Adrenal gland (tissue), 19 donors: ENCODE measurements at places on chromosomes 2 and 18. TPM values are rescaled to one million over a fixed set of nuclear protein-coding genes. Genes with fewer than 3 reads are reported as not detected.

DNA sequence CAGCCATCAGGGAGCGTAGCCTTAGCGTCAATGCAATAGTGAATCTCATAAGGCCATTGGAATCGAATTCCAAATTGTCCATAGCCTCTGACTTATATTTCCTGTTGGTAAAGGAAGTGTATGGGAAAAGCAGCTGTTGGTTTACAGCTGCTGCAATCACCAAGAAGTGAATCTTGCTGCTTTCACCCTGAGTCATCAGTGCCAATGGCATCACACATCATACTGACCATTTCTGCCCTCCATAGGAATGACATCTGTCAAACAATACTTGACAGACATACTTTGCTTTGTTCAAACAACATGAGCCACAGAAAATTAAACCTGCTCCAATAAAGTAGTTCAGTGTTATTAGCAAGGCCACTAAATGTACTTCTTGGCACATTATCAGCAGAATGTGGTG lies 111.2 kb upstream of the KLHL29 start:
- no peak for DNase-seq

GRCh38 chr2:156421851-156422250 lies 14.3 kb upstream of the GPD2 start:
- no peak for DNase-seq

DNA sequence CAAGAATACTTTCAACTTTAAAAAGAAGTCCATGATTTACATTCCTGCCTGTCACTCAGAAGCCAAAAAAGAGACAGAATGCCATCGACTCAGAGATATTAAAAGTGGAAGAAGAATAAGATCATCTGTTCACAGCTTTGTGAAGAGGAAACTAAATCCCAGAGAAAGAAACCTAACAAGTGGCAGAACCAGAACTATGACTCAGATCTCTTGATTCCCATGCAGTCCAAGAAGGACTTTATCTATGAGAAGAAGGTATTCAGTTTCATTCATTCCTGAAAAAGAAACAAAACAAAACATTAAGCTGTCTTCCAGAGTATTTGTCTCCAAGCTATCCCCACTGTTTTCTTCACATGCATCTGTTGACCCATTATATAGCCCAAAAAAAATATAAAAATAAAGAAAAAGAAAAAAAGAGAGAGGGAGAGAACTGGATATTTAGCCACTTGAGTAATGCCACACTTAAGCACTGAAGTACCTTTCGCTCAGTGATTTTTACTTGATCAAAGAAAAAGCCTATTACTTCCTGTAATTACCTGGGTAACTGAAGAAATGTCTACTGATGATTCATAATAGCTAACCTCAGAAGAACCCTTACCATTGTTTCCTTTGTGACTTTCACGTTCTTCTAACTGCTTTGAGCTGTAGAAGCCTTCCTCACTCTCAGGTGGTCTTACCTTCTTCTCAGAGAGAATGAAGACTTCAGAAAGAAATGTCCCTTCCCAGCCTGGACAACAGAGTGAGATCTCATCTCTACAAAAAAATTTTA lies 17.7 kb upstream of the AKAIN1 start:
- no peak for DNase-seq

- DNase-seq: no peak
Measured at GRCh38 chr2:227529871-227530270, 57.9 kb downstream of the AGFG1 start.

- no peak for DNase-seq
Measured at GRCh38 chr18:76445741-76446232, 49.3 kb downstream of the ZNF516 start.

DNA sequence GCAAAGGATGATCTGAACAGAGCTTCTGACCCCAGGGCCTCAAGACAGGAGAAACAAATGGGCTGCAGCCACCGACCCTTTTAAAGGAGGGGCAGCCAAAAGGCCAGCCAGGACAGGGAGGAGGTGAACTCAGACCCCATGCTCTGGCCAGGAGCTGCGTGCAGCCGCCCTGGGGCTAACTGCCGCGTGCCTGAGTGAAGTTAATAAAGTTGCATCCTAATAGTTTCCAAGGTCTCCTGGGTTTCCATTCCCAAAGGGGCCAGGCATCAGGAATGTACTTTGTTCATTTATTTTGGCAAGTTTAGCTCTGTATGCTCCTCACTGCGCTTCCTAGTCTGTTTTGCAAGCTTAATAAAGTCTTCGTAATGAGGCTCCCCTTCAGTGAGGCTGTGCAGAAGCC lies 60.7 kb downstream of the EN1 start:
- DNase-seq: peak; percentile 58

GRCh38 chr2:179298666-179299065 lies 34.0 kb upstream of the SESTD1 start:
- no peak for DNase-seq

DNA sequence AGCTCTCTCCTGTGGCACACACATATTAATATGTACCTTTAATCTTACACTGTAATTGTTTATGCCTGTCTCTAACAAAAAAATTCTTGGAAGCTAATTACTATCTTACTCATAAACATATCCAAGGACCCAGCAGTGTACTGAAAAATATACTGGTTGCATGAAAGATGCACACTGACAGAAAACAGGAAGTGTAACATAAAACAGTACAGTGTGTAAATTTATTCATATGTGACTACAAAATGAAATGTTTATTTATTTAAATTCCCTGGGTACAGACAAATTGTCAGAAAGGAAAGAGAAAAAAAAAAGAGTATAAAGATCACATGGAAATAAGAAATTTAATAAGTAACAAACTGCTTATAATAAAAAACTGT lies 28.5 kb downstream of the TMEM131 start:
- no peak for DNase-seq

MAPK4 gene
- polyA plus RNA-seq: 21.0 TPM

VAMP5 gene
- polyA plus RNA-seq: 37.7 TPM

DGKD gene
- polyA plus RNA-seq: 6.8 TPM

LCT gene
- not detected for polyA plus RNA-seq

POTEC gene
- not detected for polyA plus RNA-seq
